HFFc6 (cell line): ENCODE measurements at places on chromosomes 16 and 17.

GRCh38 chr16:17304106-17304490 is 166.7 kb downstream of the XYLT1 start:
- peaks cover 3% of the 10 kb centered on the region for H3K27me3 ChIP-seq
- no peak overlapping the region for H3K4me3 ChIP-seq
- H3K27ac ChIP-seq, result no peak overlapping the region
- H3K36me3 ChIP-seq, result no peaks in the 10 kb centered on the region

GRCh38 chr17:78993981-78994671 is 14.4 kb upstream of the LGALS3BP start:
- no peak for DNase-seq
- H3K36me3 ChIP-seq, result peaks cover 48% of the 10 kb centered on the region
- no peak overlapping the region for H3K4me3 ChIP-seq
- H3K27ac ChIP-seq, result no peak overlapping the region

GRCh38 chr17:49223517-49224197 is 6.9 kb downstream of the PHOSPHO1 start:
- H3K27me3 ChIP-seq, result peaks cover 42% of the 10 kb centered on the region
- DNase-seq, result no peak
- H3K4me1 ChIP-seq, result peaks cover 6% of the 10 kb centered on the region; the same call in 1 of the 2 replicates
- no peak overlapping the region for H3K27ac ChIP-seq

DNA sequence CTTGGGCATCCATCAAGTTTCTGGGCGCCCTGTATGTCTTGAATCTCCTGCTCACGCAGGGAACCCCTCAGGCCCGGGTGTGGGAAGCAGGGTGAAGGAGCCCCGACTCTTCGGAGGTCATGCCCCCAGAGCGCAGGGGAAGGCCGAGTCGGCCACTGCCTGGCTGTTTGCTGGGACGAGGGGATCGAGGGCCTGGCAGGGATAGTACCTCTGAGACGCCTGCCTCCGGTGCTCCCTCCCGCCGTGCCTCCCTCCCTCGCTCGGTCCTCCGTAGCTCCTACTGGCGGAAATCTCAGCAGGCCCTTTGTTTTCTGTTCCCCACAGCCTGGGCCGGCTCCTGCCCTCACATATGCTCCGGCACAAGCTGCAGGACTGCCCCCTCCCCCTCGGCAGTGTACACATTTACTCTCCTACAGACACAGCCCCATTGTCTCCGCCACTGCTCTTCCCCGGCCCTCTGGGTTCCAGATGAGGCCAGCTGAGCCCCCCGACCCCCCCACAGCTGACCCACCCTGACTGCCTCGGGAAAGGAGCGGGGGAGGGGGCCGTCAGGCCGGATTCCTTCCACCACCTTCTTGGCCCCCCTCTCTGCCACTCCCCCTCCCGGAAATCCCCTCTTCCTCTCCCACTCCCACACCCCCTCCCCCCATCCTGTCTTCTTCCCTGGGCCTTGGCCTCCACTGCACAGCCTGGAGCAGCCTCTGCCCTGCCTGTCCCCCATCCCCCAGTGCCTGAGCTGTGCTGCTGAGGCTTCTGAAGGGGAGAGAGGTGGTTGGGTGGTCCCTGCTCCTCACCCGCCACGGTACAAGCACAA is 1.4 kb downstream of the TRAF4 start:
- peak overlapping the region; percentile 96 for H3K4me3 ChIP-seq
- peaks cover 28% of the 10 kb centered on the region for H3K4me1 ChIP-seq
- no peak for DNase-seq
- H3K36me3 ChIP-seq, result peaks cover 17% of the 10 kb centered on the region
- H3K27ac ChIP-seq, result peak overlapping the region; percentile 95
- H3K27me3 ChIP-seq, result peaks cover 10% of the 10 kb centered on the region

GRCh38 chr17:56826611-56827414 is 6.9 kb downstream of the C17orf67 start:
- H3K4me1 ChIP-seq, result peaks cover 14% of the 10 kb centered on the region
- no peaks in the 10 kb centered on the region for H3K27me3 ChIP-seq
- no peak for DNase-seq
- no peak overlapping the region for H3K4me3 ChIP-seq

- H3K4me1 ChIP-seq, result no peaks in the 10 kb centered on the region
- no peak overlapping the region for H3K4me3 ChIP-seq
- H3K27ac ChIP-seq, result no peak overlapping the region
- DNase-seq, result no peak
These were observed 15.9 kb downstream of the GNPTG start for GRCh38 chr16:1367486-1368174.
